ENCODE measurements at places on chromosomes 7 and 10. TPM values are rescaled to one million over a fixed set of nuclear protein-coding genes. Genes with fewer than 3 reads are reported as not detected.

The PRSS37 gene
- not detected for total RNA-seq

The NUTM2E gene
- not detected for total RNA-seq

The SGCE gene
- total RNA-seq: 31.2 TPM

The PRSS2 gene
- not detected for total RNA-seq

The TMEM273 gene
- not detected for total RNA-seq

The AKAP9 gene
- total RNA-seq: 61.0 TPM

The ASAH2 gene
- 0.97 TPM for total RNA-seq

The PIP gene
- total RNA-seq: not detected

The PILRA gene
- total RNA-seq: not detected

The STEAP1B gene
- total RNA-seq: 26.2 TPM

The GJC3 gene
- total RNA-seq: not detected

The CHAT gene
- not detected for total RNA-seq

The MYO1G gene
- total RNA-seq: under 0.01 TPM

The CAMK1D gene
- 19.3 TPM for total RNA-seq

The DLX5 gene
- total RNA-seq: 1.5 TPM

The TDRD1 gene
- under 0.01 TPM for total RNA-seq

The RAB19 gene
- 0.22 TPM for total RNA-seq

The ABCC2 gene
- 1.6 TPM for total RNA-seq

The RSBN1L gene
- total RNA-seq: 15.5 TPM

The LRRN3 gene
- total RNA-seq: 0.26 TPM

The ZNF212 gene
- 6.2 TPM for total RNA-seq

The CALHM3 gene
- not detected for total RNA-seq

The NYAP1 gene
- 1.8 TPM for total RNA-seq

The SH2D4B gene
- not detected for total RNA-seq

The WDR11 gene
- 89.4 TPM for total RNA-seq

The ZNF467 gene
- under 0.01 TPM for total RNA-seq

The HOXA2 gene
- total RNA-seq: 0.76 TPM

The PRKG1 gene
- 16.5 TPM for total RNA-seq

The TRIM73 gene
- 1.7 TPM for total RNA-seq
